Muscle of back (tissue), 13 donors: ENCODE measurements at places on chromosomes 2 and 18. TPM values are rescaled to one million over a fixed set of nuclear protein-coding genes. Genes with fewer than 3 reads are reported as not detected.
A peak's percentile ranks its signal among the peaks of the same experiment; 100 is the strongest.

The RAX gene
- polyA plus RNA-seq, result not detected

DNA sequence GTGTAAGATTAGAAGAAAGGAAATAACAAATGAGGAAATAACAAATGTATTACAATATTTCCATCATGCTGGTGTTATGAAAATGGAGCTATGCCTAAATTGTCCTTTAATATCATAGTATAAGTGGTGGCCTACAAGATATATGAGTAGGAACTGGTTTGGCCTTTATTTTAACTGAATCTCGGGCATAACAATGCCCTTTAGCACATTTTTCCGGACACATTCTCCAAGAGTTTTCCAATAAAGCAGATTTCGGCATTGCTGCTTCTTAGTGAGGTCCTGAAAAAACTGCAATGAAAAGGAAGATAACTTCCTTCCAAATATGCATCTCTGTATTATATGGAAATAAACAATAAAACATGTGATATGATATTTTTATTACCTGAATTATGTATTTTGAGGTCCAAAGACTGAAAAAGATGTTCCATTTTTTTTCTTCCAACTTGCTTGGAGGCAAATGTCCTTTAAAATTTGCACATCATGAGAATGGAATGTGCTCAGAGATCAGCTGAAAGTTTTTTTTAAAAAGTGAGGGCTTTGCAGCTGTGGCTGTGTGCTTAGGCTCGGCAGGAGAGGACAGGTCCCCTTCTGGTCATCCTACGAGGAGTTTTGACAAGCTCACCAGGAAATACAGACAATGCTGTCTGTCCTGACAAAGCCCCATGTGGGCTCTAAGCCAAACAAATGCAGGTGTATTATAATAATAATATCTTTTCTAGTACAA lies 132.3 kb upstream of the RND3 start:
- peak; percentile 64 for DNase-seq

GRCh38 chr2:216829533-216829932 lies 30.3 kb downstream of the TNP1 start:
- DNase-seq, result peak; percentile 73

The SLC11A1 gene
- 1.6 TPM for polyA plus RNA-seq

GRCh38 chr2:156944871-156945270 lies 312.6 kb upstream of the GALNT5 start:
- DNase-seq, result no peak

- DNase-seq, result peak; percentile 60
Observed at GRCh38 chr2:70830366-70830765, 5.2 kb downstream of the CD207 start.

DNA sequence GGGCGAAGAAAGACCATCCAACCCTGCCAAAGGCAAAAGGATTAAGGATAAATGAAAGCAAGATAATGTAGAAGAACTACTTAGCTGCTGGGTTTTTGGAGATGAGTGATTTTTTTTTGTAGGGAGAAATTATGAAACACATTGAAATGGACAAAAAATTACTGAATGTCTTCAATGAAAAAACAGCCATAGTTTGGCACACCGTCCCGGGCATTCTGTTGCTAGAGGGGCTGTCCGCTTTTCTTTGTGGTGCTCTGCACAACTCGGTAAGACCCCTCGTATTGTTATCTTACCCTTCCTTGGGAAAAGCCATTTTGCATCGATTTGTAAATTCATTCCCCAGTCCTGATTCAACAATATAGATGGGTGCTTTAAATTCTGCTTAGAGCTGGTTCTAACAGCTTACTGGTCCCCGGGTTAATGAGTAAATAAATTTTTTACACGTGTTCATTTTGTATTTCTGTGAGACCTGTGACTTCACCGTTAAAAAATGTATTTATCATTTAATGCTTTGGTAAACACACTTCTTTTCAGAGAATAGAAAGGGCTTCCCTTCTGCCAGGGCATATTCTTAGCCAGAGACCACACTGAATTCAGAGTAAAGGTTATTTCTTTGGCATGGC lies 912 bp upstream of the LAPTM4A start:
- no peak for DNase-seq

- peak; percentile 57 for DNase-seq
Observed at GRCh38 chr2:177551989-177552421, 159.4 kb downstream of the AGPS start.

DNA sequence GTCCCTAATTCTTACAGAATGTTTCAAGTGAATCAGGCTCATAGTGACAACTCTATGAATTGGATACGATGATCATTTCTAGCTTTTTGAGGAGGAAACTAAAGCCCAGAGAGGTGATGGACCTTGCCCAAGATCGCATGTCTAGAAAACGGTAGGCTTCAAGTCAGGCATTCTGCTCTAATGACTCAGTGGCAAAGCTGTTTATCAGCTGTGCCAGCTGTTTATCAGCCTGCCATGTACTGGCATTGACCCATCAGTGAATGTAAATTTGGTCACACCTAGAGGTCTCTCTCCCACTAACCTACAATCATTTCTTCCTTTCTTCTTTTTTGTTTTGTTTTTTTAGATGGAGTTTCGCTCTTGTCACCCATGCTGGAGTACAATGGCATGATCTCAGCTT lies 6.1 kb upstream of the DAW1 start:
- no peak for DNase-seq

DNA sequence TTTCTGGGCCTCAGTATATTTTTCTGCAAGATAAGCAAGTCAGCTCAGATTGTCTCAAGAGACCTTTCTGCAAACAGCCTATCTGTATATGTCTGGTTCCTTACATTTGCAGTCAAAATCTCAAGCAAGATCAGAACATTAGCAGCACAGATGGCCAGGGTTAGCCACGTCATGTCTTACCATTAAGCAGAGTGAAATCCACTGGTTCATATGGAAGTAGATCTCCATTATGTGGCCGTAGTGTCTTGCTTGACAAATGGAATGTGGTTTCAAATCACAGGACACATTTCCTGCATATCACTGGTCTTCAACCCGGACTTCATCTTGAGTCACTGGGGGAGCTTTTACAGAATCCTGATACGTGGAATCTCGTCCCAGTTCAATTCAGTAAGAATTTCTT lies 500.2 kb downstream of the FBXO15 start:
- DNase-seq, result no peak

GRCh38 chr2:17544256-17544655 lies 3.8 kb downstream of the VSNL1 start:
- DNase-seq, result no peak

The HOXD3 gene
- 2.5 TPM for polyA plus RNA-seq

The LDAH gene
- polyA plus RNA-seq, result 7.9 TPM

- no peak for DNase-seq
Observed at GRCh38 chr2:120044336-120044735, 31.5 kb downstream of the EPB41L5 start.

GRCh38 chr2:9017411-9017810 lies 13.9 kb upstream of the MBOAT2 start:
- DNase-seq, result no peak

DNA sequence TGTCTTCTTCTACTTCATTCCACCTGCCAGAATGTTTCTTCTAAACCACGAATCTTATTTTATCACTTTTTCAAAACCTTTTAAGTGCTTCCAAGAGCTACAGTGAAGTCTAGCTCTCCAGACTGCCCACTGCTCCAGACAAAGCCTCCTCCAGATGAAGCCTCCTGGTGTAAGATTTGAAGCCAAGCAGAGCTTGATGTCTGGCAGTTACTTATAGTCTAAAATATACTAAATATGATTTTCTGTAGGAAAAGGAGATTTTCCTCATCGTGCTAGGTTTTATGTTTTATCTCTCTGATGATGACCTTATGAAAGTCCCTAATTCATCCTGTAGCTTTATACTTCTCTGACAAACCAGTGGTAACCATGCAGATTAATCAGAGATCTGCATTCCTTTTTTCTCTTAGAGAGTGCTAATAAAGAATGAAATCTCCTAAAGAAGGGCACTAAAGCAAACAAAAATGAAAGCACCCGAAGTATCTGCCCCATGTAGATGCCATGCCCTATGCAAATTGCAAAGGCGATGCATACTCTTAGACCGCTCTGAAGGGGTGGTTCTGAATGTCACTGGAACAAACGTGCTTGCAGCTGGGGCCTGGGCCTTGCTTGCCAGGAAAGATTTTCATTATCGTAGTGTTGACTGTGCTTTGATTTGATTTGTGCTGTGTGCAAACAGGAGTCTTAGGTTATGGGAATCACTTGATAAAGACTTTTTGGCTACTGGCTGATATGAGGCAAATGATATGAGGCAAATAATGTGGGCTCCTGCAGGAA lies 314.2 kb downstream of the PID1 start:
- DNase-seq, result no peak

The MAPK4 gene
- 8.4 TPM for polyA plus RNA-seq

DNA sequence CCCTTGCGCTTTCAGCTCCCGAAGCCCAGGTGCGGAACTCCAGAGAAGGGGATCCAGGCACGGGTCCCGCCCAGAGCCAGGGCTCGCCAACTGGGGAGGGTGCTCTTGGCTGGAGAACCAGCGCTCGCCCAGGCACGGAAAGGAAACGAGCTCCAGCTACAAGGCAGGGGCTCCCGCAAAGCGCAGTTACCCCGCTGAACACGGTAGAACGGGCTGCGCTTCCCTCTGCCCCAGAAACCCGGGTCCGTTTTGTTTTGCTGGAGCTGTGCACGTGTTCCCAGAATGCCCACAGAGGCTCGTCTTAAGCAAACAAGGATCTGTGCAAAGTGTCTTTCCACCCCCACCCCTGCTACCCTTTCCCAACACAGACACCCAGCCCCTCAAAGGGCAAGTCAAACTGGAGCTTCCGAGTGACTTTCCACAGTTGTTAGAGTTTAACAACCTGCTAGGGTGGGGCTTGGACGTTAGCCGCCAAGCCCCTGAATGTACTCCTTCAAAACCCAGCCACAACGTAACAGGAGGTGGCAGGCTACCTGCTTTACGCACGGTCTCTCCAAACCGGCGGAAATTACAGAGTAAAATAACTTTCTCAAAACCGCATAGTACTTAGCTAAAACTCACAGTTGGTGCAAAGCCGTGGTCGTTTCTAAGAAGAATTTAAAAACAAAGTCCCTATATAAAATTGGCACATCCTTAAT lies 775 bp downstream of the RNF125 start:
- peak; percentile 11 for DNase-seq

The ANO7 gene
- polyA plus RNA-seq, result 1.0 TPM

DNA sequence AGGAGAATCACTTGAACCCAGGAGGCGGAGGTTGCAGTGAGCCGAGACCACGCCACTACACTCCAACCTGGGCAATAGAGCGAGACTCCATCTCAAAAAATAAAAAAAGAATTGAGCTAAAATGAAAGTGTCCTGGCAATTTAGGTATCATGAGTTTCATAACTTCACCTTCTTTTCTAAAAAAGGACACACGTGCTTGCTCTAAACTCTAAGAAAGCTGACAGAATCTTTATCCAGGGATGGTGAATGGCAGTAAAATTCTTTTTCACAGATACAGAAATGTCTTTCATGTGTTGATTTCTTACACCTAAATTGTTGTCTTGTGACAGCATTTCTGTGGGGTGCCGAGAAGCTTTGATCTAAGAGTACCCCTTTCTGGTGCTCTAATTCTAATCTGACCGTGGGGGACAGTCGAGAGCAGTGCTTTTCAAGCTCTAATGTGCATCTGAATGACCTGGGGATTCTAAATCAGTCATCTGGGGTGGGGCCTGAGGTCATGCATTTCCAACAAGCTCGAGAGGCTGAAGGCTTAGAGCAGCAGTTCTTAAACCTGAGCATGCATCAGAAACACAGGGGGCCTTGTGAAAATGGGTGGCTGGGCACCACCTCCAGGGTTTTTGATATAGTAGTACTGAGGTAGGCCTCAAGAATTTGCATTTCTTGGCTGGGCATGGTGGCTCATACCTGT lies 42.1 kb upstream of the REL start:
- DNase-seq, result no peak

GRCh38 chr2:190794377-190794776 lies 86.2 kb upstream of the GLS start:
- no peak for DNase-seq

The INO80B gene
- 20.0 TPM for polyA plus RNA-seq

GRCh38 chr18:53458268-53458667 lies 766.2 kb downstream of the MBD2 start:
- no peak for DNase-seq

DNA sequence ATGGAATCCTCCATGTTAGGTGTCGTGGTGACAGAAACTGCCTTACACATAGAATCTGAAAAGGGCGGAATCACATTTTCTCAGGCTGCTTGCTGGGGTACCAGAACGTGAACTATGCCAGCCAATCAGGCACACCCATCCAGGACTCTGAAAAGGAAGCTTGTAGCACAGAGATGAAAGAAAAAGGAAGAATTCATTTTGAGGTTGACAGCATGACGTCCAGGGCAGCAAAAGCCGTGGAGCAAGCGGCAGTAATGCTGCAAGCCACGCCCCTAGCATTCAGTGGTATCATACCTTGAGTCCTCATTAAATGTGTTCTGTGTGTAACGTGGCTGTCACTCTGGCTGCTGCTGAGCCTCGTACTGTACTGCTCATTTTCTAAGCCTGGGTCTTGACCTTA lies 304.0 kb downstream of the DYSF start:
- DNase-seq, result no peak

DNA sequence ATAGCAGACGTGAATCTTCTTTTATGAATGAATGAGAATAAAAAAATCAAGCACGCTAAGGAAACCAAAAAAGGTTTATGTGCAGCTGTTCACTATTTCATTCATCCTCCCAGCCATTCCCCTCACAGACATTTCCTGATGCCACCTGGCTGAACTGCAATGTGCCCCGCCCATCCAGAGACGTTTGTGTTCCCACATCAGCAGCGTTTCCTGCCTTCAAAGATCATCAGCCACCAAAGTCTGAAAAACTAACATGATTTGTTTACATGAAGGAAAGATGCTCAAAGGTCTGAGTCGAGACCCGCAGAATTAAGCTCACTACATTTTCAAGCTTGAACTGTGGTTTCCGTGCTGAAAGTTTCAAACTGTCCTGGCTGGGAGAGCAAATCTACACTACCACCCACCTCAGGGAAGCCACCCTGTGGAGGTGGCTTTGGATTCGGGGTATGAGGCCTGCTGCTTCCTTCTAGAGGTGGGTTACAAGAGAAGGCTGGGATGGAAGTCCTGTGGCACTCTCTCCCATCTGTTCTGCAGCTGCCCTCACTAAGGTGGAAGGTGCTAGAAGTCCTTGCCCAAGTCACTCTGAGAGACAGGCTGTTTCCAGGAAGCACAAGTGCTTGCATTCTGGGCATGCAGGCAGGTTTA lies 201.3 kb upstream of the OSR1 start:
- DNase-seq, result peak; percentile 30

GRCh38 chr2:105822186-105822585 lies 77.5 kb downstream of the NCK2 start:
- DNase-seq, result no peak

DNA sequence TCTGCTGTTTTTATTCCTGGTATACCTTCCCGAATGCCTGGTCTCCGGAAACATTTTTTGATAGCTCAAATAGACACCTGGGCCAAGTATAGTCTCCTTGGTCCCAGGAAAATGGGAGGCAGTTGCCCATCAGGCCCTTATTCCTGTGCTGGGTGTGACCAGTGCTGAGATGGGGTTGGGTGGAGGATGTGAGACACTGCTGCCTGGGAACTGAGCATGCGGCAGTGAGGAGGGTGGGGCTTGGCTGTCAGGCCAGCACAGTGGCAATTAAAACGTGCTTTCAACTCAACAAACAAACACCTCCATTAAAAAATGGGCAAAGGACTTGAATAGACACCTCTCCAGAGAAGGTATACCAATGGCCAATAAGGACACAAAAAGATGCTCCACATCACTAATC lies 12.5 kb downstream of the KLHL29 start:
- DNase-seq, result no peak

- DNase-seq, result no peak
Observed at GRCh38 chr2:96898641-96899412, 28.9 kb upstream of the SEMA4C start.

GRCh38 chr2:28358668-28359201 lies 33.9 kb upstream of the FOSL2 start:
- no peak for DNase-seq

- no peak for DNase-seq
Observed at GRCh38 chr2:179255129-179255528, 9.5 kb downstream of the SESTD1 start.

The SAG gene
- 0.20 TPM for polyA plus RNA-seq
